Cardiac muscle cell (in vitro differentiated cells and primary cell): ENCODE measurements at places on chromosomes 12 and 14.
A peak's percentile ranks its signal among the peaks of the same experiment; 100 is the strongest.

GRCh38 chr12:74538491-74539258 is 1.0 kb downstream of the ATXN7L3B start:
- DNase-seq: peak; percentile 8

- no peak for DNase-seq
These were observed 162.2 kb downstream of the SYT10 start for GRCh38 chr12:33277376-33277775.

GRCh38 chr12:24020397-24021163 is 71.1 kb upstream of the SOX5 start:
- no peak for DNase-seq

DNA sequence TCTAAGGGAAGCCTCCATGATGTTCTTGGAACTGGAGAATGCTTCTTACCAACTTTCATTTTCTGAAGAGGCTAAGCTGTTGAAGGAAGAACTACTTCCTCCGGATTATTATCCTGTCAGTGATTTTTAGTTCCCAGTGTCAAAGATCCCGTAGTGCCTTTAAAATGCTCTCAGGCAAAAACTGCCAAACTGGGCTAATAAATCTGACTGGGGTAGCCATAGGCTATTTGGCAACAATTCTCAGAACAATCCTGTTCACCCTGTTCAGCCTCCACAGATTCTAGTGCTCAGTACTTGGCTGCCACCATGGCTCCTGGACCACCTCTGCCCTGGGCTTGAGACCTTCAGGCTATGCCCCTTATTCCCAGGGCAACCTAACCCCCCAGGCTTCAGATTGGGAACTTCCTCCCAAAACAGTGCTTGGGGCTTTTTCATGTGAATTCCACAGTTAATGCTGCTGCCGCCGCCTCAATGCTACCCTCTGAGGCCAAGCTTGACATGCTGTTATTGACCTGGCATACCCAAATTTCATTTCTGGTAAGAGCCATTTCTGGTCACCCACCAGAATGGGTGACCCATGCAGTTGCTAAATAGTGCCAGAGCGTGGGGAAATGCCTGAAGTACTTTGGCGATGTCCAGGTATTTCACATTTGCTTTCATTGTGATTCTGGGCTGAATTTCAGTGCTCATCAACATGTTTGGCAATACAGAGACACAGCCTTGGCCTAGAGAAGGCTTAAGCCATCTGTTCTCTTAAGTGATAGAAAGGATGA is 110.0 kb upstream of the ARHGAP5 start:
- DNase-seq: no peak

DNA sequence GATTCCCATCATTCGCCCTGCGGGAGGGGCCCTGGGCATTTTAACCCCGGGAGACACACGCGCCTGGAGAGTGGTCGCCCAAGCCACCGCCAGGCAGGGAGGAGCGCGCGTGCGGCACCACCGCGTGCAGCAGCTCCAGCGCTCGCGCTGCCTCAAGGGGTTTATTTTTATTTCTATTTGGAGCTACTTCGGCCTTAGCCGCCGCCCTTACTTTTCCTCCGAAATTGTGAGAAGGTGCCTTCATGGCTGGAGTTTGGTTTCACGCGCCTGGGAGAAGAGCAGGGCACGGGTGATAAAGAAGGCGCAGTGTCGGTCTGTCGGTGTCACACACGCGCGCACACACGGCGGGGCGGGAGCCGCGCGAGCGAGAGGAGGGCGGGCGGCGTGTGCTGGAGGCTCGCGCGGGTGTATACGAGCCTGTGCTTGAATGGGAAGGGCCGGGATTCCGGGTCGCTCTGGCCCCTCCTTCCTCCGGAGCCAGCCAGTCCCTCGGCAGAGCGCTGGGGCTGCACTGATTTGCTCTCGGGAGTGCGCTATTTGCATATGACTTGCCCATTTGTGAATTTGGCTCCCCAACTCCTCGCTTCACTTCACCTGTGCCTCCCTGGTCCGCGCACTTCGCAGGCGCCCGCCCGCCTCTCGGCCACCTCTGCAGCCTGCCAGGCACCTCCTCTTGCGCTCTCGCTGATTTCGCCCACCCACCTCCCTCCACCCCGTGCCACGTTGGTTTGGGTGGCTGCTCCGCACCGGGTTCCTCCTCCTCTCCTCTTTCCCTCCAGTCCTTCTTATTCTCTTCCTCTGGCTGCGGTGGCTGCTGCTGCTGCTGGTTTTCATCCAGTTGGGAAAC is 932.3 kb downstream of the DIO2 start:
- DNase-seq: peak; percentile 86

- DNase-seq: no peak
These were observed 181.9 kb downstream of the NUAK1 start for GRCh38 chr12:105956662-105957457.

DNA sequence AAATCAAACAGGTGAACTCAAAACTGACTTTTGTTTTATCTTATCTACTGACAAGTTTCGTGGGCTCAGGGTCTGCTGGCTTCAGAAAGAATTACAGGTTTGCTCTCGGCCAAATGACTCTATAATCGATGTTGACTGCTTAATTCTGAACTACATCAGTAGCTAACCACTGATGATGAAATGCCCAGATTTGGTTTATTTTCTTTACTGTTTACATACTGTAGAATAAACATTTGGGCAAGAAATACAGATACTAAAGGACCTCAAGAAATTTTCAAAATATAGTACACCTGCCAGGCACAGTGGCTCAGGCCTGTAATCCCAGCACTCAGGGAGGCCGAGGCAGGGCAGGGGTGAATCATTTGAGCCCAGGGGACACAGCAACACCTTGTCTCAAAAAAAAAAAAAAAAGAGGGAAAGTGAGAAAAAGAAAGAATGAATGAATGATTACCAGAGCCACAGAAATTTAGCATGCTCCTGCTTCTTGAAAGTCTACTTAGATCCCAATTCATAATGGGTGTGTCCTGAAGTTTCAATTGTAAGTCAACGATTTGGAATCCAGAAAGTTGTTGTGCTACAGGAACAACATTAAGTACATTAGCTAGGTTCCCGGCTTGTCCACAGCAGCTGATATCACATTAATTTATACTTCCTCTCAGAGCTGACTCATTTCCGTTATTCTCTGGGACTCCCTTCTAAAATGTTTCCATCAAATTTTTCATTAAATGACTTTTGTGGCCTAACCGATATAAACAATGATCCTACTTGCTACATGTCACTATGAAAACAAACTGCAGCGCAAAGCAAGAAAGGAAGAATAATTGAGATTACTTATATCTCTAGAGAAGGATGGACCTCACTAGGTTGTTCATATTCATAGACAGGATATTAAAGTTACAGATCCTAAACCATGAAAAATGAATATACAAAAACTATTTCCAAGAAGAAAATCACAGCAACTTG is 134.3 kb downstream of the MED13L start:
- no peak for DNase-seq

DNA sequence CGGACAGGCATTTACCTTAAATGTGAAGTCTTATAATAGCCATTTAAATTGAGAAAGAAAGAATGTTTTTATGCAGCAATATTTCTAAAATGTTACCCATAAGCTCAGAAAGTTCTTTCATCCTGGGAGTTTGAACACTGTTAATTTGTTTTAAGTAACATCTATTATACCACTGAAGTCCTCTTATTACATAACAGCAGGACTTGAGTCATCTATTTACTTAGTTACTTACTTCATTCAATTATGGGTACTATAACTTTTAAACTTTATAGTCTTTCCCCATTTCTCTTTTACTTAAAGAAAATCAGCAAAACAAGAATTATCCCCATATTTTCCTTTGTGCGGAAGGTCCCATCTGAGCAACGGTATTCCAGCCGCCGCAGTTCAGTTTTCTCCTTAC is 473.1 kb downstream of the ETNK1 start:
- no peak for DNase-seq

GRCh38 chr14:69244946-69245345 is 15.0 kb upstream of the GALNT16 start:
- no peak for DNase-seq

GRCh38 chr12:67512061-67512460 is 136.5 kb upstream of the DYRK2 start:
- no peak for DNase-seq

DNA sequence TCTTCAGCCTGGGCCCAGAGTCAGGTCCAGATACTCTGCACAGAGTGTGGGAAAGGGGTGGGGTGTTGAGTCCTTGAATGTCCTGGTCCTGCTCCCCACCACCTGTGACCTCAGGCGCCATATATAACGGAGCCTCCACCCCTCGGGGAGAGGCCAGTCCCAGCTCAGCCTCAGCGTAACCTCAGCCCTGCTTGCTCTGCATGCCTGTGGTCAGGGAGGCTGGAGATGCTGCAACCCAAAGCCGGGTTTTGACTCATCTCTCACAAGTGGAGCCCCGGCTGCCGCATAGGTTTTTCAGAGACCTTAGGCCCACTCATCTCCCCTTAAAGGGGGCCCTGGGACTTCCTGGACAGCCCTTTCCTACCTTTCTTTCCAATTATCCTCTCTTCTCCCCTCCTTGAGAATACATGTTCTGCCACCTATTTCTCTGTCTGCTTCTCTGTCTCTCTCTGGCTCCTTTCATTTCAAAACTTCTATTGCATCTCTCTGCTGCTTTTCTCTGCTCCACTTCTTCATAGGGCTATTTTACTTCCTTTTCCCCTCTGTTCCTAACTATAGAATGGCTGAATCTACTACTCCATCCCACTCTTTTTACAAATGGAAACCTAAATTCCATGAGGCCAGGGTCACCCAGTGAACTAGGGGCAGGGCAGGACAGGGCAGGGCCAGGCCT is 1.2 kb downstream of the ITGB7 start:
- no peak for DNase-seq

GRCh38 chr14:61460718-61461611 is 139.6 kb downstream of the PRKCH start:
- peak; percentile 62 for DNase-seq

- DNase-seq: no peak
These were observed at the start of gene ARHGAP9 for GRCh38 chr12:57479376-57480115. Gene ARHGAP9, minus strand, starts transcription at chr12:57479866. Its CDS starts 460 bp downstream, at chr12:57479406.

DNA sequence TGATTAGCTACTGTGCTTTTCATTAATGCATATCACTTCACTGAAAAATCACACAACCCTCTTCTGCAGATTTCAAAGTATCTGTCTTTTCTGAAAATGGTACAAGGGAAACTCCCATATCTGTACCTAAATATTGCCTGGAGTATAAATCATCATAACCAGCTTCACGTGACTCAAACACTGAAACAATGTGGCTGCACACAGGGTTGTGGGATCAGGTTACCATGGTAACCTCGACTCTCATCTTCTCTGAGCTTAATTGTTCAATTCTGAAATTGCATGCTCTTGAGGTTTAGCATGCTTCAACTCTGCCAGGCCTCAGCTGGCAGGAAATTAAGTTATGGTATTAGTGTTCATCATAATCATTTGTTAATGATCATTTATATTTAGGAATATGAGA is 77.5 kb upstream of the CPSF6 start:
- DNase-seq: peak; percentile 16

DNA sequence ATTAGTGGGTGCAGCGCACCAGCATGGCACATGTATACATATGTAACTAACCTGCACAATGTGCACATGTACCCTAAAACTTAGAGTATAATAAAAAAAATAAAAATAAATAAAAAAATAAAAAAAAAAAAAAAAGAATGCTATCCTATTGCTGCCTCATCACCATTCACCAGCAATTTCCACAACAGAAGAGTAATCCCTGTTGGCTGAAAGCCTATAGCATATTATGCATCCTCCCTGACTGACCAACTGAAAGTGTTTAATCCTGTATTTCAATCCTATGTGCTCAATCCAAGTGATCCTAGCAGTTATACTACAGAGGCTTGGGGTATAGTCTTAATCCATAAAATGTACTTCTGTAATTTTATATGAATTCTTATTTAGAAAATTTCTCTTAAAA is 18.5 kb downstream of the DICER1 start:
- DNase-seq: peak; percentile 15

DNA sequence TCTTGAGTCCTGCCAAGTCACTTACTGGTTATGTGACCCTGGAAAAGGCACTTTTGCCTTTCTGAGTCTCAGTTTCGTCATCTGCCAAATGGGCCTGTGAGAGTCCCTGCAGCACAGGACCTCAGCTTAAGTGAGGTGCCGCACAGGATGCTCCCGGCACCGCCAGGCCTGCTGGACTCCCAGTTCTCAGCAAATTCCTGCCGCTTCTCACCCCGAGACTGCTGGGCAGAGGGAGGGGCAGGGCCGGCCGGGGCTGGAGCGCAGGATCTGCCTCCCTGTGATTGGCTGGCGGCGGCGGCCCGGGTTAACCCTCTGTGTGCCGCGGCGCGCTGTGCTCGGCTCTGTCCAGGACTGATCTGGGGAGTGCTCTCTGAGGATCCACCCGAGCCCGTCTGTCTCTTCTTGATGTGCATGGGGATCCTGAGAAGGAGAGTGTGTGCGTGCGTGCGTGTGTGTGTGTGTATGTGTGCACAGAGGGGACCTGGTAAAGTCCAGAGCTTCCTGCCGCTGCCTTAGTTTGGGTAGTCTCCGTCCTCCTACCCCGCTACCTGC is 8.6 kb downstream of the SETD1B start:
- peak; percentile 82 for DNase-seq

- no peak for DNase-seq
These were observed 265.8 kb upstream of the FLRT2 start for GRCh38 chr14:85263916-85264675.

DNA sequence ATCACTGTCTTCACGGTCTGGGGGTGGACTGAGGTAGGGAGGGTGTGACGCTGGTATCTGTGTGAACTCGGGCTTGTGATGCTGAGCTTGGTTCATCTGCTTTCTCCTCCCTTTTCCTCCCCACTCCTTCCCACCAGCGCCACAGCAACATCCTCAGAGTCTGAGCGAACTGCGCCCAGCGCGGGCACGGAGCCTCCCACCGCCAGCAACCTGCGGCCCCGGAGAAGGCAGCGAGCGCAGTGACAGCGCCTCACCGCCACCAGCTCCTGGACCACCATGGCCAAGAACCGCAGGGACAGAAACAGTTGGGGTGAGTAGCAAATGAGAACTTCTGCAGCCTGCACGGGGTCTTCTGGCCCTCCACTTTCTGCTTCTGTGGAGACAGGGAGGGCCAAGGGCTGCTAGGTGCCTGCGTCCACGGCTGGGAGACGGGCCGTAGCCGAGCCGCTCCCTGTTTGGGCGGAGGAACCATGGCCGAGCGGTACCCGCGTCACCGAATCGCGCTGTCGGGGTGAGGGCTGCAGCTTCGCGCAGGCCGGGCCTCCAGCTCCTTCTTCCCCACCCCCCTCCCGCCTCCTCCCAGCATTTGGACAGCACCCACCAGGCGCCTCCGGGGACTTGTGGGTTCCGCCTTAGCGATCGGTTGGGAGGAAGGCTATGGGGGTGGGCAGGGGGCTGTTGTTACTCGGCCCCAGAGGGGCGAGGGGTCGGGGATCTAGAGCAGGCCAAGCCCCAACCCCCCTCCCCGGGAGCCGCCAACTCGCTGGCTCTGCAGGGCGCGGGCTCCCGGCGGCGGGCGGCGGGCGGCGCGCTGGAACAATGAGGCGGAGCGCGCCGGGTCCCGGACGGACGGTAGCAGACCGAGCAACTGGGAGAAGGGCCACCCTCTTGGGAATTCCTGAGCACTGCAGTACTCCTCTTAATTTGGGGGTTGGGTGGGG is at the start of gene ATL1:
Gene ATL1, plus strand, starts transcription at position 156 of the 941 bp plus-strand sequence. Its CDS starts 121 bp downstream, at position 277.
- peak; percentile 75 for DNase-seq

GRCh38 chr14:100004392-100004791 is 60.8 kb upstream of the EVL start:
- DNase-seq: no peak

- DNase-seq: peak; percentile 47
These were observed 6.7 kb downstream of the CDKN1B start for GRCh38 chr12:12723681-12724420.
